NCI-H2171 treated with DMSO at 0.1 percent for 48 hours (cell line): ENCODE measurements at places on chromosomes 2 and 18.

DNA sequence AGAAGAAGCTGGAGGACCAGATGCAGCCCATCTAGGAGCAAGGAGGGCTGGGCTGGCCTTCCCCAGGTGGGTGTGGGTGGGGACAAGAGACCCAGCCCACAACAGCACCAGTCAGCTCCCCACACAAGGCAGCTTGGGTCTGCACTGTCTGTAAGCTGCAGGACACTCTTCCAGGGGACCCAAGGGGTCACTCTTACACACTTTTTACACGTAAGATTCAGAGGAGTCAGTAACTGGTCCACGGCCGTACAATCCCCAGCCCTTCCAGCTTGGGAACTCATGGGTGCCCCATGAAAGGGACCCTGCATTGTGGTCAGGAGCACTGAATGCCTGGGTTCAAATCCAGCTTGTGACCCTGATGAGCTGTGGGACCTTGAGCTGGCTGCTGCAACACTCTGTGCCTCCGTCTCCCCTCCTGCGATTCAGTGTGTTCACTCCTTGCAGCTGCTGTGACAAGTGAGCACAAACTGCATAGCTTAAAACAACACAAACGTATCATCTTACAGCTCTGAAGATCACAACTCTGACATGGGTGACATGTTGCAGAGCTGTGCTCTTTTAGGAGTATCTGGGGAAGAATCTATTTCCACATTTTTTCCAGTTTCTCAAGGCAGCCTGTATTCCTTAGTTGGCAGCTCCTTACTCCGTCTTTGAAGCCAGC is 11.1 kb upstream of the SLC66A3 start:
- peak; percentile 43 for DNase-seq

DNA sequence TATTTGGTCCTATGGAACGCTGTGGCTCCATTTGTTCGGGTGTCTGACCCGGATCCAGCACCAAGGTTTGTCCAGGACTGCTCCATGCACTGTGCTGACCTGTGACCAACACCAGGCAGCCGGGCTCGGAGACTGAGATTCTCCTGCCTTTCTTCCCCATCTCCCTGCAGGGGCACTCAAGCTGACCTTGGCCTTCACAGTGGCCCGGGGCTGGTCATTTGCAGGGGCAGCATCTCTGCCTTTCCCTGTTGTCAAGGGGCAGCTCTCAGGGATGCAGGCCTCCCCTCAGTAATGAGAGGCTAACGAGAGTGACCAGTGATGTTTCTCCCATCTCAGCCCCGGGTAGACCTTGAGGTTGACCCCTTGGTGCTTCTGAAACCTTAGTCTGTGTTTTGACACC is 27.5 kb downstream of the MOCOS start:
- DNase-seq: no peak

DNA sequence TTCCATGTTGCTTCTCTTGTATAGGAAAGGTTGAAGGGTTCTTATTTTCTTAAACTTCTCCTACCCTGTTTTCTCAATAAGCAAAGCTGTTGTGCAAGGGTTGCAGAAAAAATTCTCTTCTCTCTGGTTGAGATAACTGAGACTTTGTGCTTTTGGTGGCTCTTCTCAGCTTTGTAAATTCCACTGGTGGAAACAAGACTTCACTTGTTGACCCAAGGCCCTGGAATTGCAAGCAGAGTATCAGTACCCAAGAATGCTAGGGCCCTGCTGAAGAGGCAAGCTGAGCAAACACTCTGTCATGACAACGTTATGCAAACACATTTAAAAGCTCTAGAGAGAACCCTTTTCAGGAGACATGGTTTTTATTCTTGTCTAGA is 294.7 kb upstream of the EPAS1 start:
- no peak for DNase-seq

DNA sequence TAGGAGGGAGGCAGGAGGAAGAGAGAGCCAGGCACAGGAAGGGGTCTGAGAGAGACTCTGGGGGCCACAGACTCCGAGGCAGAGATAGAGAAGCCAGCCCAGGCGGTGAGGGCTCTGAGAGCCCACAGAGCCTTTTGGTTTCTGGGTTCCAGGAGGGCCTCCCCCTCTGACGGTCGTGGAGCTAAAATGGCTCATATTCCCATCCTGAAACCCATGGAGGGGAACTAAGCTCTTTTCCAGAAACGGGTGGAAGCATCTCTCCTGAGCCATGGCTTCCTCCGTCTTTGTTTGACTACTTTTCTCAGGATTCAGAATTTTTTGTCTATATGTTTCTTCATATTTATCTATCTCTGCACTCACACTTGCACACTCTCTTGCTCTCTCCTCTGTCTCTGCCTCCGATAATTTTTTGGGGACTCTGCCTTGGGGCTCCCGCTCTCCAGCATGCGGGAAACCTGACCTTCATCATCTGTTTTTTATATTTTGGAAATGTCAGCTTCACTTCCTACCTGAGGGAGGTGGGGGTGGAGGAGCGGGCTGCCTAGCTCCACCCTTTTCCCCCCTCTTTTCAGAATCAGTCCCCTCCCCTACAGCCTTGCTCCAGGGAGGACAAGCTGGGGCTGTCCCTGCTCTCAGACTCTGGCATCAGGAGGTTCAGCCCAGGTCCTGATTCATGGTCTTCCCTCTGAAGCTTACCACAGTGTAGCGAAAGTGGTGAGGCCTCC is 5.0 kb upstream of the PKDCC start:
- DNase-seq: no peak

- no peak for DNase-seq
These were observed 9.6 kb downstream of the CYRIA start for GRCh38 chr2:16655905-16656642.

DNA sequence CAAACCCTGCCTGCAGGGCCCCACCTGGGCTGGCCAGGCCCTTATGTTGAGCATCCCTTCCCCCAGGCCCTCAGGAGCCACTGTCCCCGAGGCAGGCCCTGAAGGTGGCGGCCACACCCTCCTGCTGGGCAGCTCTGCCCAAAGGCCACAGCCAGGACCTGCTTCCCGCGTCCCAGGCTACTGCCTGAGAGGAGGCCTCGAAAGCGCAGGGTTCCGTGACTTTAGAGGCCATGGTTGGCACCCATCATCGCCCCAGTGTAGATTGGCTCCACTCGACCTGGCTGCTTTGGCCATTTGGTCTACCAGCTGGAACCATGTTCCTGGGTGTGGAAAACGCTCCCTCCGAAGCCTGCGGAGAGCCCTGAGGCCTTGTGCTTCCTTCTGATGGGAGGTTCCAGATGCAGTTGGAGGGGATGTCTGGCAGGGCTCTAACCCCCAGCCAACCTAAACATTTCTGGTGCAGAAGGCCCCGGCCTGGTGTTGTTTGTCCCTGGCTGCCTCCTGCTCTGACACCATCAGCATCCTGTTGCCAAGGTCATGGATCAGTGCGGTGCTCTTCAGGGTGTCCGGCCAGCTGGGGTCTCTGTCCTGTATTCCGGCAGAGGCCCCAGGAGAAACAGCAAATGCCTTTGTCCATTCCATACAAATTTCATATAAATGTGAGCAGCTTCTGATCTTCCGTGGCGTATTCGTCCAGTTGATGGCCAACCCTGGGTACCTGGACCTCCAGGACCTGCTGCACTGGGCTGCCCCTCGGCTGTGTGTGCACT is 14.7 kb downstream of the CAPN10 start:
- no peak for DNase-seq

DNA sequence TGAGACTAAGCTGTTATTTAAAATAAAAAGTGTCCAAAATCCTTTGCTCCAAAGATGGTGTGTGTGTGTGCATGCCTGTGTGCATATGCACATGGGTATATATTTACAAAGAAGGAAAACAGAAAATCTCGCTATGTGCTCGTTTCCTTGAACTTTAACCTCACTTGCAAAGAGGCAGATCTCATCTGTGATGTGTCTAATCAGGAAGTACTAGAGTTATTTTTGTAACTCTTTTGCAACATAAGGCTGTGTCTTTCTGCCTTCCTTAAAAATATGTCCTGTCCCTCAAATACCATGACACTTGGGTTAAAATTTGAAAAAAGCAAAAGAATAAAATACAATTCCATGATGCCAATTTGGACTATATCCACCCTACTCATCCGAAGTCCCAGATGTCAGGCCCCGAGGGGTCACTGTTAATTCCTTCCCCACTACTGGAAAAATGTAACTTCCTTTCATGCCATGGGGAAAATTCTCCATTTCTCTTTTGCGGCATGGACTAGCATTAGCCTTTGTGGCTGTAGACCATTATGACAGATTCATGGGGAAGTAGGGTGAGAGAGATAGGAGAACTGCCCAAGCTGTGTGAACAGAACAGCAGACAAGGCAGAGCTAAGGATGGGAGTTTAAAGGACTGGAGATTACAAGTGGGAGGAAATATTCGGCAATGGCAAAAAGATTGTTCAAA is 191.3 kb downstream of the MYO1B start:
- no peak for DNase-seq

DNA sequence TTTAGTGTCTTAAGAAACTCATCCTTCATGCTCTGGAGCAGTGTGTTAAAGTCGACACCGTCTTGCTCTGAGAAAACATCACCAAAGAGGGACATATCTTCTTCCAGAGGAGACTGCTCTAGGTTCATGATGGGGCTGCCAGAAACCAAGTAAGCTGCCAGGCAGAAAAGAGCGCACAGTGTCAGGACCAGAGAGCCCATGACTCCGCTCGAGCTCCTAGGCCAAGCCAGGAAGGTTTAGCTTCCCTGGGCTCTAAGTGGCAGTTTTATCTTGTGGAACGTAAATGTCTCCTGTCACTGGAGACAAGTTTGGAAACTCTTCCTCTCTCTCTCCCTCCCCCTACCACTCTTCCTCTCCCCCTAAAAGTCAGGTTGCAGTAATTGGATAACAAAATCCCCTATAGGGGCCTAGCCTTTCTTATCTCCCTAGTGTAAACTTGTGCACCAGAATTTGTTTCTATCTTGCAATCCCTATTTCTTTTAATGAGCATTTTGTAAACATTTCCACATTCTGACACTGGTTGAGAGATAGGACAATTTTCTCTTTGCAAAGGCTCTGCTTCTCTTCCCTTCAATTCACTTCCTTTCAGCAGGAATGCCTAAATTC is at the start of gene BMP10:
BMP10 (minus strand) TSS at position 239 of the 606 bp plus-strand sequence; CDS start at position 200, 39 bp downstream.
- DNase-seq: no peak

- peak; percentile 73 for DNase-seq
These were observed 96.7 kb downstream of the PMAIP1 start for GRCh38 chr18:59996370-59996966.

- no peak for DNase-seq
These were observed 108.9 kb upstream of the LGALSL start for GRCh38 chr2:64344999-64345576.

DNA sequence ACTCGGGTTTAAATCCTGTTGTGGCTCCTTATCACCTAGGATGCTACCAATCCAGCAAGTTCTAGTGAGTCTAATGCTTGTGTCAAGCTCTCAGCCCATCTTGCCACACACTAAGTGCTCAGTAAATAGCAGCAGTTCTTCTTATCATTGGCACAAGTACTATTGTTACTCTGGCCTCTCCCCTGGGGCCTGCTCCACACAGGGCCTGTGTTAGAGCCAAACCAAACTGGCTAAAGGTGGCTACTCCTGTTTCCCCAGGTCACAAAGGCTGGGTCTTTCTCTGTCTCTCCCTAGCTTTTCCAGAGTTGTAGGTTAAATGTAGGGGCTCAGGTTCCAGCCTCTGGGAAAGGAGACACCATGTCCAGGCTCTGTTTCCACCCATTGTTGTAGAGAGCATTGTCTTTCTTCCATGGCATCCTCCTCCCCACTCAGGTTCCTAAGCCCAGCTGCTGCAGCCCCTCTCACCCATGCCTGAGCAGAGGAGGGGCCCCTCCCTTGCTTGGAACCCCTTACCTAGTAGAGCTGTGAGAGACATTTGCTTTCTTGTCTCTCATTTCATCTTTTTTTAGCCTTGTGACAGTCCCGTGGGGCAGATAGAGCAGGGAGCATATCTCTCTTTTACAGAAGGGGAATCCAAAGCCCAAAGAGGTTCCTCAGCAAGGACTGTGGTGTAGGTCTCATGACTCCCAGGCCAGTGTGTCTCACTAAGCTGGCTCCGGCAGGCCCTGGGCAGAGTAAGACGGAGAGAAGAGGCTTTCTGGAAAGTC is 56.4 kb upstream of the OTOF start:
- peak; percentile 16 for DNase-seq

GRCh38 chr2:44290261-44290660 is 15.0 kb downstream of the SLC3A1 start:
- DNase-seq: no peak

- no peak for DNase-seq
These were observed 45.9 kb downstream of the IL1R2 start for GRCh38 chr2:102037681-102038080.

DNA sequence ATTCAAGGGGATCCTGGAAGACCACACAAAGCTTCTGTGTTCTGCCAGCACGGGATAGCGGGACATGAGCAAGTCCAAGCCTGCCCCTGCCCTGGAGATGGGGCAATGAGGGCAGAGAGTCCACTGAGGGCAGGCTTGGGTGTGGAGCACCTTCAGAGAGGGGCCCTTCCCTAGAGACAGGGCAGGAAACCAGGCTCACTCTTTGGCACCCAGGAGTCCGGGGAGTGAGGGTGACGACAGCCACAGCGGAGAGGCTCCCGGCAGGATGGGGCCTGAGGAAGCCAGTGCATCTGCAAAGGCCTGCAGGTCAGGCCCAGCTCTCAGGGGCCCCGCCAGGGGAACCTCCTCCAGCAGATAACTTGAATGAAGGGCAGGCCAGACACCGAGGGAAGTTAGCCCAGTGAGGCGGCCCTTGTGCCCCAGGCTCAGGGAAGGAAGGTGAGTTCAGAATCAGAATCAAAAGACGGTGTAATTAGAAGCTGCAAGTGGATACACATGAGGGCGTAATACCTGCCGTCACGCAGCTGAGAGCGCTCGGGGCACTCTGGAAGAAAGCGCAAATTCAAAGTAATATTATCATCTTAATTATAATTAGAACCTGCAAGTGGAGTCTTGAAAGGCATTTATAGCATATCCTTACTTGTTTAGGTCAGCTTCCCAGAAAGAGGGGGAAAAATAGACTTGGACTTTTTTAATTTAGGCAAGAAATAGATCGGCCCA is 142.6 kb upstream of the LGALSL start:
- no peak for DNase-seq

DNA sequence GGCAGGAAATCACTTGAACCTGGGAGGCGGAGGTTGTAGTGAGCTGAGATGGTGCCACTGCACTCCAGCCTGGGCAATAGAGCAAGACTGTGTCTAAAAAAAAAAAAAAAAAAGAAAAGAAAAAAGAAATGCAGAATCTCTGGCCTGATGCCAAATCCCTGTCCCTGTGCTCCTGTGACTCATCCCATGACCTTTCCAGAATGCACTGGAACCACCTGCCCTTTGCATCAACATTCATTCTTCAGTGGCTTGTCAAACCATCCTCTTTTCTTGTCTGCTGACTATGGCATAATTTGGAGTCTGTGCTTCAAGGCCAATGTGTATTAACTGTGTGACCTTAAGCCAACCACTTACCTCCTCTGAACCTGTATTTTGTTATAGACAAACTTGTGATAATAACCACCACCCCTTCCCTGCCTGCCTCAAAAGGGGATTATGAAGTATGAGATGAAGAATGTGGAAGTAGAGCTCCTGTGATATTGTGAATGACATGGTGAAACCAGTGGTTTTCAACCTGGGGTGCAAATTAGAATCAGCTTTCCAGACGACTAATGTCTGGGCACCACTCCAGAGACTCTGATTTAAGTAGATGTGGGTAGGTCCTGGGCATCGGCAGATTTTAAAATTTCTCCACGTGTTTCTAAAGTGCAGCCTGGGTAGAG is 189.3 kb downstream of the CLIP4 start:
- peak; percentile 10 for DNase-seq

DNA sequence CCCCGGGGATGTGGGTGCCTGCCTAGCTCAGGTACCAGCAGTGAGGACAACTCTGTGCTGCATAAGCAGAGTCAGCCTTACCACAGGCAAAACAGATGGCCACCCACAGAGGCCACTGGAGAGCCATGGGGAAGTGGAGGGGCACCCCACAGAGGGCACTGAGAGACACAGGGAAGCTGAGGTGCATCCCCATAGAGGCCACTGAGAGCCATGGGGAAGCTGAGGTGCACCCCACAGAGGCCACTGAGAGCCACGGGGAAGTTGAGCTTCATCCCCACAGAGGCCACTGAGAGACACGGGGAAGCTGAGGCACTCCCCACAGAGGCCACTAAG is 134.1 kb upstream of the EPAS1 start:
- no peak for DNase-seq
